Osteoblast (primary cell): ENCODE measurements at places on chromosomes 2 and 18. TPM values are rescaled to one million over a fixed set of nuclear protein-coding genes. Genes with fewer than 3 reads are reported as not detected.

Gene HOXD13
- total RNA-seq = not detected in 2 replicates

Gene MAP2
- total RNA-seq = 2.1 and 2.2 TPM in 2 replicates

Gene UGT1A6
- total RNA-seq = not detected in 2 replicates

Gene TMEFF2
- total RNA-seq = under 0.01 TPM in 2 replicates

Gene SLC19A3
- total RNA-seq = 0.29 and 0.36 TPM in 2 replicates

Gene ATP6V1B1
- 0.88 and 2.5 TPM in 2 replicates for total RNA-seq

Gene SP5
- not detected in 2 replicates for total RNA-seq

Gene DOCK10
- total RNA-seq = 33.3 and 38.3 TPM in 2 replicates

Gene DSG1
- not detected in 2 replicates for total RNA-seq

Gene ATP6V1C2
- total RNA-seq = under 0.01 TPM in 2 replicates

Gene MC4R
- total RNA-seq = under 0.01 TPM in 1 of 2 replicates, not detected in the other

Gene CCDC85A
- total RNA-seq = 0.29 and 0.72 TPM in 2 replicates

Gene FOXI3
- not detected in 2 replicates for total RNA-seq

Gene CHRNG
- not detected in 2 replicates for total RNA-seq

Gene ANKRD62
- total RNA-seq = not detected in 2 replicates

Gene LRATD1
- total RNA-seq = 5.8 and 10.0 TPM in 2 replicates

Gene CDC42EP3
- 121 and 136 TPM in 2 replicates for total RNA-seq

Gene UGT1A4
- not detected in 2 replicates for total RNA-seq

Gene MAP3K19
- not detected in 2 replicates for total RNA-seq

Gene REG3G
- total RNA-seq = not detected in 2 replicates

Gene PHLPP1
- total RNA-seq = 5.6 and 6.9 TPM in 2 replicates

Gene NYAP2
- total RNA-seq = under 0.01 TPM in 1 of 2 replicates, not detected in the other

Gene C1GALT1C1L
- 0.72 and 1.2 TPM in 2 replicates for total RNA-seq

Gene SPHKAP
- total RNA-seq = not detected in 2 replicates

Gene TEX44
- not detected in 2 replicates for total RNA-seq

Gene HRH4
- under 0.01 TPM in 2 replicates for total RNA-seq

Gene KLHL41
- 1.1 and 1.2 TPM in 2 replicates for total RNA-seq

Gene RAB6C
- not detected in 2 replicates for total RNA-seq

Gene OR6B2
- total RNA-seq = not detected in 2 replicates

Gene SLC9A2
- total RNA-seq = under 0.01 TPM in 2 replicates

Gene CD8A
- total RNA-seq = not detected in 2 replicates

Gene GNAL
- total RNA-seq = 0.59 and 0.72 TPM in 2 replicates

Gene KIAA2012
- total RNA-seq = under 0.01 TPM in 1 of 2 replicates, not detected in the other

Gene SLC8A1
- 77.2 and 82.9 TPM in 2 replicates for total RNA-seq

Gene ZAP70
- under 0.01 TPM in 2 replicates for total RNA-seq

Gene ACOXL
- not detected in 2 replicates for total RNA-seq

Gene ANKRD30B
- total RNA-seq = 6.9 and 11.5 TPM in 2 replicates

Gene ALPP
- not detected in 2 replicates for total RNA-seq

Gene CD302
- total RNA-seq = 14.5 and 18.9 TPM in 2 replicates

Gene DYNAP
- not detected in 2 replicates for total RNA-seq

Gene LYPD1
- total RNA-seq = 2.5 and 5.9 TPM in 2 replicates

Gene DGKD
- 6.5 TPM in 2 replicates for total RNA-seq
